ENCODE measurements at places on chromosomes 5 and 9.

GRCh38 chr9:133334161-133334560 is 1.8 kb downstream of the SURF6 start:
- no peak for DNase-seq

DNA sequence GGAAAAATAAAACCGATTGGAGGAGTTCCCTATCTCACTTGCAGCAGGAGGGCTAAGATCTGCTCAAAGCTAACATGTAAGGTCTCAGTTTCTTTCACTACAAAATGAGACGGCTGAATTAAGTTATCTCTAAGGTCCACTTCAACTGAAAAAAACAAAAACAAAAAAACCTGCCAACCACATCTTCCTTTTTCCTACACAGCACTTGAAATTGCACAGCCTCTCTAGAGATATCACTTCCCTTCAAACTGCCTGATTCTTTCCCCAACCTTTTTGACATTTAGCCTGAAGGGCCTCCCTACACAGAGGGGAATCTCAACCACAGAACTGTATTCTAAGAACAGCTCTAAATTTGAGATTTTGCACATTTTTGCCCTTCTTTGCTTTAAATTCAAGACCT is 227.9 kb upstream of the TARS1 start:
- no peak for DNase-seq

GRCh38 chr5:151298063-151298855 is 5.3 kb downstream of the SLC36A3 start:
- no peak for DNase-seq

- no peak for DNase-seq
Measured at GRCh38 chr5:4549351-4549750, 590.8 kb upstream of the ADAMTS16 start.

DNA sequence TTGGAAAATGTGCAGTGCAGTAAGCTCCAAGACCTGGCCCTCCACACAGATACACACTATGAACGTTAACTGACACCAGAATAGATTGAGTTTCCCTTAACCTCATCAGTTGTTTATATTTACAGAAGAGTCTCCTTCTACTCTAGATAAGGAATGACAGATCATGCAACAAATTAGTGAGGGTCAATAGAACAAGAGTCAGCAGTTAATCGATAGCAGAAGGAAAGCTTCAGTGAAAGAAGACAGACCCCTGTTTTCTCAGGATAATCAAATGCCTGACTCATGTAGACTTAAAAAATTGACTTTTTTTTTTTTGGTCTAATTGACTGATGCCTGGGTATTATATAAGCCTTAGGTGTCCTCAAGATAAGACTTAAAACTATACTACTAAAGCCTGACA is 179.9 kb downstream of the DTWD2 start:
- no peak for DNase-seq

DNA sequence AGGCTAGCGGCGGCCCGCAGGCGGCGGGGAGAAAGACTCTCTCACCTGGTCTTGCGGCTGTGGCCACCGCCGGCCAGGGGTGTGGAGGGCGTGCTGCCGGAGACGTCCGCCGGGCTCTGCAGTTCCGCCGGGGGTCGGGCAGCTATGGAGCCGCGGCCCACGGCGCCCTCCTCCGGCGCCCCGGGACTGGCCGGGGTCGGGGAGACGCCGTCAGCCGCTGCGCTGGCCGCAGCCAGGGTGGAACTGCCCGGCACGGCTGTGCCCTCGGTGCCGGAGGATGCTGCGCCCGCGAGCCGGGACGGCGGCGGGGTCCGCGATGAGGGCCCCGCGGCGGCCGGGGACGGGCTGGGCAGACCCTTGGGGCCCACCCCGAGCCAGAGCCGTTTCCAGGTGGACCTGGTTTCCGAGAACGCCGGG is 253 bp downstream of the SLC12A2 start:
- no peak for DNase-seq

DNA sequence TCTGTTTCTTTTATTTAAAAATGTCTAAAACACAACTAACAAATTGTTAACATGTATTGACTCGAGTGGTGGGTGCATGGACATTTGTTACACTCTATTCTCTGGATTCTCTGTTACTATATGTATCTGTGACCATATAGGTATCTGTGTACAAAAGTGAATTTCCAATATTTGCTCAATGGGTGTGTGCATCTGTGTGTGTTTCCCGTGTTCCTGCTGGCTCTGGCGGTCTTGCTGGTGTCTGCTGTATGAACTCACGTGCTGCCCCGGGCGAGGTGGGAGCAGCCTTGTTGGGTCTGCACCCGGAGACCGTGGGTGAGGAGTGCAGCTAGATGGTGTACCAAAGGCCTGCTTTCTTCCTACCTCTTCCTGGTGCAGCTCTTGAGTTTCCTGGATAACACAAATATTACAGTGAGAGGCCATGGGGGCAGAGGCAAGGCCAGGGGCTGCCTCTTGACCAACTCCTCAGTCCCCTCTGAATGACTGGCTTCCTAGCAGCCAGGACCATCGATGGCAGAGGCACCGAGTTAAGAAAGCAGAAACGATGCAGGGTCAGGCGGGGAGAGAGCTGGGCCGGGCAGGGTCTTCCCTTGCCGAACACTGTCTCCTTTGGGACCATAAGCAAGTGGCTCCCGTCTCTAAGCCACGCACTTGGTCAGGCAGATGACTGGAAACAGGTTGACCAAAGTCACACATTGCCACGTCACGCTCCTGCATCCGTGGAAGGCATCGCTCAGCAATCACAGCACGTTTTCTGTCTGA is 49.5 kb downstream of the LHX2 start:
- DNase-seq, result no peak

GRCh38 chr5:87139795-87140194 is 127.9 kb upstream of the RASA1 start:
- DNase-seq, result no peak

DNA sequence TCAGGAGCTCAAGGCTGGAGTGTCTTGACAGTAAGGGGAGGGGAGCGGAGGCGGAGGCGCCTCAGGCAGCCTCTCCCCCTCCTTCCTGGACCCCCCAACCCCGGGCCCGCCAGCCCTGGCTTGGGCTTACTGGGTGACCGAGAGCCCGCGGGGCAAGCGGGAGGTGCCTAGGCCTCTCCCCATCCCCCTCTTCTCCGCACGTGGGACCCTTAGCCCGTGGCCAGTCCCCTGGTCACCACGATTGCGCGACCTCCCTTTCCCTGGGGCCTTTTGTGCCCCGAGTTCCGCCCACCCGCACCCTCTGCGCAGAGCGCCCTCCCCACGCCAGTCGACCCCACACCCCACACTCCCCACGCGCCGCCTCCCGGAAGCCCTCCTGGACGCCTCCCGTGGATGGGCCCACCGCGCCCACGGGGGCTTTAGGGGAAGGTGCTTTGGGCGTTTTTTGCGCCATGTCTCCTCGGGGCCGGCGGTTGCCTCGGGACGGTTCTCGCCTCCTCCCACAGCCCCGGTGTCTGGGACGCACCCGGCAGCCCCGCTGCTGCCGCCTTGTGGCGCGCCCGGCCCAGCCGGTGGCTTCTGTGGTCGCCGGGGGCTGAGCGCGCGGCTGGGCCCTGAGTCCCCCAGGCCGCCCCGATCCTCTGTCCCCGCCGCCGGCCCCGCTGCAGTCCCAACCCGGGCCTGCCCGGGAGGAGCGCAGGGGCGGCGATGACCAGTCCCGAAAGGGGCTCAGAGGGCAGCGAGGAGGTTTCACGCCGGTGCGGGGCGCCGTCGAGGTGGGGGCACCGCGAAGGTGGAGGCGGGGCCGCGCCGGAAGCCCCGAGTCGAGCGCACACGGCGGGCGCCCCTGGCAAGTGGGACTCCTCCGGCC is 3.2 kb downstream of the TOR4A start:
- DNase-seq, result no peak

GRCh38 chr5:2989517-2989916 is 238.0 kb upstream of the IRX2 start:
- no peak for DNase-seq

- DNase-seq, result no peak
Measured at GRCh38 chr9:127149010-127149409, 26.6 kb upstream of the ANGPTL2 start.

Data from cortex of kidney (tissue), 1 donor.